MG63 (cell line): ENCODE measurements at places on chromosomes 11 and 22. TPM values are rescaled to one million over a fixed set of nuclear protein-coding genes. Genes with fewer than 3 reads are reported as not detected.

Gene SNX32
- 0.43 TPM in 1 of 2 replicates, not detected in the other for total RNA-seq

- no peak for DNase-seq
Observed at GRCh38 chr11:34994854-34995253, 78.4 kb downstream of the PDHX start.

Gene GAB4
- not detected in 2 replicates for total RNA-seq

GRCh38 chr11:71213696-71214552 is 38.5 kb downstream of the SHANK2 start:
- no peak for DNase-seq

Gene TNNT3
- total RNA-seq: not detected in 2 replicates

GRCh38 chr11:88428959-88429358 is 91.4 kb upstream of the CTSC start:
- DNase-seq: no peak

Gene SLN
- not detected in 2 replicates for total RNA-seq

DNA sequence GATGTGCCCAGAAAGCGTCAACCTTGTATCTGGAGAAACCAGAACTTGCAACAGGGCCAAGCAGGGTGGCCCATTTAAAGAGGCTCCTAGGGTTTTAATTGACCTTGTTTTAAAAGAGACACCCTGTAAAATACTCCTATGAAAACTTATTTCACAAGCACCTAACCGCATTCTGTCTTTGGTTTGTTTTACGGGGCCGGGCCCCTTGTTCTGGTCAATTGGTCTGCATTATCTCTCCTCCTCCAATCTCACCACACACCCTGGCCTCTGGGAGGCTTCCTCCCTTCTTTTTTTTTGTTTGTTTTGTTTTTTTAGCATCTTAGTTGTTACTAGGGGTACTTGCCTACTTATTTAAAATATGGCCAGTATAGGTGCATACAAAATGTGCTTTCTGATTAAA is 4.7 kb downstream of the EHF start:
- no peak for DNase-seq

DNA sequence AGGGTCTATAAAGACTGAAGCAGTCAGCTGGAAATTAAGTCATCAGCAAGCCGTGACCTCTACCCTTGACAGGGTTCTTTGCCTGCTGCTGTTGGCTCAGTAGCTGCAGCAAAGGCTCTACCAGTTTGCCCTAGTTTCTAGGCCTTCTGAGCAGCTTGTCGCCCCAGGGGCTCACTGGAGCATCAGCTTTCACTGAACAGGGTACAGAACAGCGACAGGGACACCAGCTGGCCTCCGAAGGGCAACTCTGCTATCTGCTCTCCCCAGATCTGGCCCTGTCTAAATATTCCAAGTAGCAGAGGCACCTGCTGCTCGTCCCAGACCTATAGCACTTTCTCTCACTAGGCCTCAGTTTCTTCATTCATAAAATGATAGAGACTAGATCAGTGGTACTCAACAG is 42.4 kb downstream of the SMCO4 start:
- DNase-seq: no peak

GRCh38 chr11:128628325-128628673 is 40.9 kb upstream of the ETS1 start:
- DNase-seq: no peak

GRCh38 chr11:123299721-123300120 is 104.7 kb upstream of the CLMP start:
- DNase-seq: no peak

DNA sequence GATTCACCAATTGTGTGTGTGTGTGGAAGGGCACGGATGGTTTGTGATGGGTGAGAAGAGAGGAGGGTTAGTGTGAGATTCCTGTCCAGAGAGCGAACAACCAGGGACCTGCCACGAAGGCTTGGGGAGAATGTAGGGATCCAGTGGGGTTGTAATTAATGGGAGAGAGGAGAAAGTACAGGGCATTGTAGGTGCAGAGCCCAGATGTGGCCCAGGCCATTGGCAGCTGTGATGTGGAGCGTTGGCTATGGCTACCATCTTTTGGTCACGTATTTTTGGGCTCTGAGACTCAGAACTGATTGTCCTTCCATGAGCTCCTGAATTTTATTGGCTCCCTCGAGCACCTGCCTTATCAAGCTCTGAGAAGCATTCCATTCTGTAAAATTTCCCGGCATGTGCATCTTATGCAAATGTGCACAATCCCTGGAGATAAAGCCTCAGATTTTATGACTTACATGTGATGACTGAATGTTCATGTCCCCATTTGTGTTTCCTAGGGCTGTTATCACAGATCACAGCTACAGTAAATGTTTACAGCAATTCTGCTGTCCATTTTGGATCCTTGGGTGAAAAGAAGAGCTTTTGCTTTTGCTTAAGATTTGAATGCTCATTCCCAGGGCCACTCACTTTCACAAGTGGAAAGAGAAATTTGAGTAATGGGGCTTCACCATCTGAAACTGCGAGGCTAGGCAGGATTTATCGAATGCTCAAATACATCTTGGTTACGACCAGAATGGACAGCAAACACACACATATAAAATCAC is 33.1 kb downstream of the SLC5A1 start:
- no peak for DNase-seq

DNA sequence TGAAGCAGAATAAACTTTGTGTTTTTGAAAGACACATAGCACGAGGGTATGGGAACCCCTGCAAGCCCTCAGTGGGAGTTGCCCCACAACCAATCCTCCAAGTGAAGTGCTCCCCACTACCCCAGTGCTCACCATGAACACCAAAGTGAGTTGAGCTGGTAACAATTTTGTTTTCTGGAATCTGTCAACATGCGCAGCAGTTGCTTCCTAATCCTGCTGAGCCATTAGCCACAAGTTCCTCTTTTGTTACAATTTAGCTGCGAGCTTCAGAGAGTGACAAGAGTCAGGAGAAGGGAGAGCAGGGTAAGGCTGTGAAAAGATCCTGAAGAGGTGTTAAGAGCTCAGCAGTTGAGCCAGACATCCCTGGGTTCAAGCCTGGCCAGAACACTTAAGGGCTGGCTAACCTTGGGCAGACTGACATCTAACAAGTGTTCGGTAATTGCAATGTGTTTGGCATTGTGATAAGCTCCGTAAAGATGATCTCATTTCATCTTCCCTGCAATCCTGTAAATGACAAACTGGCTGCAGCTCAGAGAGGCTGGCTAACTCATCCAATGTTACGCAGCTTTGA is 24.1 kb upstream of the ASPHD2 start:
- DNase-seq: no peak

GRCh38 chr11:44028816-44029506 is 18.8 kb upstream of the ACCSL start:
- DNase-seq: no peak

GRCh38 chr11:29802522-29802921 is 214.3 kb downstream of the KCNA4 start:
- DNase-seq: no peak

DNA sequence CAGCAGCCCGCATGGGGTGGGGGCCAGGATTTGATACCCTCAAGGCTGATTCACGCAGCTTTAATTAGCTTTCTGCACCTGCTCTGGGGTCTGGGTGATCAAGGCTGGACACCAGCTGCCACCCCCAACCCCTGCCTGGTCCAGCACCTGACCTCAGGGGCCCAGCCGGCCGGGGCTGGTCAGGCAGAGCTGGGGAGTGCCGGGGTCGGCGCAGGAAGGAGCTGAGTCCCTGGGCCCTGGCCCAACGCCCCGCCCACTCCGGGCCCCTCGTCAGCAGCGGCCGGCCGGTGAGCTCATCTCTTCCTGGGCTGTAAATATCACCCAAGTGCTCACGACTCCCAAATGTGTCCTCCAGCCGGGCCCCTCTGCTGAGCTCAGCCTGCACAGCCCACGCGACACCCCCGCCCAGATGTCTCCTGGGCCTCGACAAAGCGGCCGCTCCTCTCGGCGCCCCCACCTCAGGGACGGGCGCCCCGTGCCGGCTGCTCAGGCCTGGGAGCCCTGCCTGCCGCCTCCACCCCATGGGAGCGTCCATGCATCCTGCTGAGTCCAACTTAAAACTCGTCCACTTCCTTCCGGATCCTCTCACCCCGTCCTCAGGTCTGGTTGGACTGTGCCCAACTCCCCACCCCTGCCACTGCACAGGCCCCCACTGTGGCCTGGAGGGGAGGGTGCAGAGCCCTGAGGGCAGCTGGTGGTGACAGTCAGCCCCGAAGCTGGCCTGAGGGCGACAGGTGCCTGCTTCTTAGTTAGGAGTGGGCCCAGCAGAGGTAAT is 29.0 kb downstream of the RTN4R start:
- DNase-seq: no peak

DNA sequence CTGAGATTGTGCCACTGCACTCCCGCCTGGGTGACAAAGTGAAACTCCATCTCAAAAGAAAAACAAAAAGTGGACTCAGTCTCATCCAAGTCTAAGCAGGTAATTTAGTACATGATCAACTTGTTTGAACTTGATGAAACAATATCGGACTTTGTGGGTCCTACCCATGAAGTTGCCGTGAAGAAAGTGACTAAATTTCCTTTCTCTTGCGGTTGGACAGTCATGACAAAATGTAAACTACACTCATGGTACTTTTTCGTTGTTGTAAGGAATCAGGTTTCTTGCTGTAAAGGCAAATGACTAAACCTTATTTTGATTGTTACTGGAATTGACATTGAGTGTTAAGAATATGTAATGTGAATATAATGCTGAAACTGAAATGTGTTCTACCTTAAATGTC is 164.5 kb upstream of the PLET1 start:
- DNase-seq: no peak

Gene POTEH
- total RNA-seq: not detected in 2 replicates

Gene ASCL2
- total RNA-seq: not detected in 2 replicates

DNA sequence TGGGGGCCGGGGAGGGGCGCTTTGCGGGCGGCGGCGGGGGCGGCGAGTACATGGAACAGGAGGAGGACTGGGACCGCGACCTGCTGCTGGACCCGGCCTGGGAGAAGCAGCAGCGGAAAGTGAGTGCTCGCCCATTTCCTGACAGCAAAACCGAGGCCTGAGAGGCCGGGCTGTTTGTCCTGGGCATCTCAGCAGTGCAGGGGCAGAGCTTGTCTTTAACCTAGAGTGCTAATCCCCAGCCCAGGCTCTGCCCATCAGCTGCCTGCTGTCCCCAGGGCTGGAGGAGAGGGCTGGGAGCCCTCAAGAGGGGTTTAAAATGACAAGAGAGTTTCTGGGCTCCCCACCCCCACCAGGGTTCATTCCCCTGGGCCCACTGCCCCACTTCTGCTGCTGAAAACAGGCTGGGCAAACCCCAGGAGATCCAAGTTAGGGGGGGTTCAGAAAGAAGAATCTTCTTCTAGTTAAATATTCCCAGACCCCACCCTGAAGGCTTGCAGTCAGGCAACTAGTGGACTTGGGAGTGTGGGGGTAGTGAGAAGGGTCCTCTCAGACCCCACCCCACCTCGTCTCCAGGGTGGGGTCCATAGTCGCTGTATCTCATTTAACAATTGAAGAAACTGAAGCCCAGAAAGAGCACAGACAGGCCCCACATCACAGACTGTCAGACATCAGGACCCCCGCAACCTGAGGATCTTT is 411 bp downstream of the ACTN3 start:
- DNase-seq: no peak

DNA sequence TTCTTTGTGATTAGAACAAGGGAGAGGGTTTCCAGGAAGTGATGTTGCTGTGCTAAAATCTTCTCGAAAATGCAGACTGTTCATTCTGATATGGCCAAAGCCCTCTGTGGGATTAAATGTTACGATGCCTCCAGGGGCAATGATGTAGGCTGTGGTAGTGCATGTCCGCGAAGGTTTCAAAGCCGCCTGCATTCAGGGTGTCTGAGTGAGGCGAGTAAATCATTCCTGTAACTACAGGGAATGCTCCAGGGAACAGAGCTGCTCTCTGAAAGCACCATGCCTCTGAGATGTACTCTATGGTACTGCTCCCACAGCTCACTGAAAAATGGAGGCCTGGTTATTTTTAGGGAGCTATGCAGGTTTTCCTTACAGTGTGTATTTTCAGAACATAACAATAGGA is 21.2 kb downstream of the PDGFD start:
- no peak for DNase-seq

Gene CTSW
- not detected in 2 replicates for total RNA-seq

- no peak for DNase-seq
Observed at GRCh38 chr22:45237065-45237990, 3.4 kb downstream of the KIAA0930 start.

- peak; percentile 11 for DNase-seq
Observed at GRCh38 chr11:96486890-96487611, 97.2 kb downstream of the JRKL start.

- DNase-seq: no peak
Observed at GRCh38 chr11:41935241-41935640, 475.8 kb upstream of the LRRC4C start.

DNA sequence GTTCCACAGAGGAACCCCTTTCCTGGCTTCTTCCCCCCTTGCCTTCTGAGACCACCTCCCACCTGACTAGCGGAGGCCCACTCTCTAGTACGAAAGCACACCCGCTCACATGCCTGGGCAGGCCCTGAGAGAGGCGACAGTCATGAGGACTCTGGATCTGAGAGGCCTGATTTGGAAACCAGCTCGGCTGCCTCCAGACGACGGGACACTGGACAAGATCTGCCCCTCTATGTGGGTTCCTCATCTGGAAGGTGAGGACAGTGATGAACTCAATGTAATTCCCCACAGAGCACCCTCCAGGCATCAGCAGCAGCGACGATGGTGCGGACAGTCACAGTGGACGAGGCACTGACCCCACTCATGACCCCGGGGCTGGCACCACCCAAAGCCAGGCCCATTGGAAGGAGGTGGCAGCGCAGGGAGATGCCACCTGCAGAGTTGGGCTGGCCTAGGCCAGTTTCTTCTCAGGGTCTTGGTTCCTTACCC is 7.5 kb downstream of the SULT4A1 start:
- no peak for DNase-seq

DNA sequence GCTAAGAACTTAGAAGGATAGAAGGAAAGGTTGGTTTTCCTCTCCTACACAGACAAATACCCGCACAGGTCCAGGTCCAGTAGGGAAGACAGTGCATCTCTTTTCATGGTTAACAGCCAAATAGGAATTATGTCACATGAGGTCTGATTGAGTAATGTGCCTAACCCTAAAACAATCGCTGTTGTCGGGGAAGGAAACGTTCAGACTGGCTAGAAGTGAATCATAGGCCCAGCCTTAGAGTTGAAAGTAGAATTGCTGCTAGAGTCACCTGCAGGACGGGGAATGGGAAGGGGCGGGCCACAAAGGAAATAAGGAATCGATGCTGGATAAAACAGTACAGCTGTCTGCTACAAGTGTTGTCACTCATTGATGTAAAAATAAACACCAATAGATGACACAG is 12.4 kb upstream of the HTATIP2 start:
- DNase-seq: no peak

Gene NAP1L4
- total RNA-seq: 98.0 and 116 TPM in 2 replicates

DNA sequence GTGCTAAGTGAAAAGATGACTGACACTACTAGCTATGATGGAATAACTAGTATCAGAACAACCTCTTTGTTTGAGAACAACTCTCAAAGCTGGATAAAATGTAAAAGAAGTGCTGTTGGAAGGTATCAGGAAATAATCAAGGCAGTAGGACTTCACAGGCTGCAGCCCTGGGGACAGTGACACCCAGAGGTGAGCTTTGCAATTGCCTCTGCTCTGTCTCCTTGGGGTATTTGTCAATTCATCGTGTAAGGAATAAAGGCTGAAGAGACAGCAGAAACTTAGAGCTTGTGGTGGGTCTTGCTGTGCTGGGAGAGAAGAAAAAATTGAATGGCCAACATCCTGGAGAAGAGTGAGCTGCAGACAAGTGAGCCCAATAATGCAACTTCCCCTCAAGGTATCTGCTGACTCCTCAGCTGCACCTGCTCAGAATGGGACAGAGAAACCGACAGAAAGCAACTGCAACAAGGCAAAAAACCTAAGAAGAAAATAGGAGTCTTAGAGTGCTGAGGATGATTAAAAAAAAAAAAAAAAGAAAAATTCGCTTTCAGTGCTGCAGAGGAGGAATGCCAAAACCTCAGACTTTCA is 141.1 kb downstream of the RCN1 start:
- DNase-seq: peak; percentile 13
